Activated naive CD8-positive, alpha-beta T cell treated with anti-CD3 and anti-CD28 coated beads for 36 hours (primary cell): ENCODE measurements at places on chromosomes 16 and 17.

DNA sequence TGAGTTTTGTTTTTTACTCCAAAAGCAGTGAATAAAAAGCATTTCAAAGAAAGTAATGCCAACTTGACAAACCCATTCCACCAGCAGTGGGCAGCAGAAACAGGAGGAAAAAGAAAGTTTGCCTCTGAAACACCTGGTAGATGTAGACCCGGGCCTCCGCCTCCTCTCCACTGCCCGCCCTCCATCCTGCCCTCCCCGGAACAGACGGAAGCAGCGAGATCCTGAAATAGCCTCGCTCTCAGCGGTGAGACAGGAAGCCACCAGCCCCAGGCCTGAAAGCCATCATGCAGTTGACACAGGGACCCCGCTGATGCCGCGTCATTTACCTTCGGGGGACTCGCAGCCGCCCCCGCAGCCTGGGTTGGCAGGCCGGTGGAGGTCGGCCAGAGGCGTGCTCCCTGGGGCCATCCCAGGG, 67.8 kb downstream of the C16orf78 start:
- H3K4me1 ChIP-seq: peaks cover 18% of the 10 kb centered on the region
- H3K36me3 ChIP-seq: no peaks in the 10 kb centered on the region
- peak overlapping the region; percentile 66 for H3K27ac ChIP-seq
- DNase-seq: peak; percentile 70
- H3K27me3 ChIP-seq: no peaks in the 10 kb centered on the region

GRCh38 chr17:7029659-7030058, 6.2 kb upstream of the SLC16A13 start:
- peaks cover 43% of the 10 kb centered on the region for H3K4me1 ChIP-seq
- H3K36me3 ChIP-seq: peaks cover 10% of the 10 kb centered on the region
- H3K4me3 ChIP-seq: peak overlapping the region; percentile 71
- no peaks in the 10 kb centered on the region for H3K27me3 ChIP-seq

GRCh38 chr16:73047221-73047535, 750 bp downstream of the ZFHX3 start:
- DNase-seq: no peak
- no peaks in the 10 kb centered on the region for H3K36me3 ChIP-seq
- H3K4me3 ChIP-seq: peak overlapping the region; percentile 40
- H3K4me1 ChIP-seq: peaks cover 2% of the 10 kb centered on the region
- H3K27me3 ChIP-seq: peaks cover 37% of the 10 kb centered on the region
- no peak overlapping the region for H3K27ac ChIP-seq

DNA sequence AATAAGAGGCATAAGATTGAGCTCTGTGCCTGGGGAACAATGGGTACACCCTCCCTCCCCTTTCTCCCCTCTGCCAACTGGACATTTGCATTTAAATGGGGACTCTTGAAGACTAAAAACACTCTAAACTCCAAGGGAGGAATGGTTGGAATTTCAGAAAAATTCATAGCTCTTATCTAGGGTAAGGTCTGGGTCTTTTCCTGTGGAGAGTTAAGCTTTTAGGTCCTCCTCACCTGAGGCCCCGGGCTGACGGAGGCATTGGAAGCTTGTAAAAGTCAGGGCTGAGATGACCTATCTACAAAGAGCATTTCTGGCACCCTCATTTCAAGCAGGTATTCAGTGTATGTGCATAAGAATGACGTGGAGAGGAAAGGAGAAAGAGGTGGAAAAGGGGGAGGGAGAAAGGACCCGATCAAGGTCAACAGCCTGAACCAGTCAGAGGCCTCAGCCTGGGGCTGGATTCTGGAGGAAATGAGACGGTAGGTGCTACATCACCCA, 78.0 kb downstream of the RAP1GAP2 start:
- no peak overlapping the region for H3K27ac ChIP-seq
- no peak for DNase-seq
- H3K36me3 ChIP-seq: no peaks in the 10 kb centered on the region
- no peaks in the 10 kb centered on the region for H3K4me1 ChIP-seq
- H3K4me3 ChIP-seq: no peak overlapping the region

DNA sequence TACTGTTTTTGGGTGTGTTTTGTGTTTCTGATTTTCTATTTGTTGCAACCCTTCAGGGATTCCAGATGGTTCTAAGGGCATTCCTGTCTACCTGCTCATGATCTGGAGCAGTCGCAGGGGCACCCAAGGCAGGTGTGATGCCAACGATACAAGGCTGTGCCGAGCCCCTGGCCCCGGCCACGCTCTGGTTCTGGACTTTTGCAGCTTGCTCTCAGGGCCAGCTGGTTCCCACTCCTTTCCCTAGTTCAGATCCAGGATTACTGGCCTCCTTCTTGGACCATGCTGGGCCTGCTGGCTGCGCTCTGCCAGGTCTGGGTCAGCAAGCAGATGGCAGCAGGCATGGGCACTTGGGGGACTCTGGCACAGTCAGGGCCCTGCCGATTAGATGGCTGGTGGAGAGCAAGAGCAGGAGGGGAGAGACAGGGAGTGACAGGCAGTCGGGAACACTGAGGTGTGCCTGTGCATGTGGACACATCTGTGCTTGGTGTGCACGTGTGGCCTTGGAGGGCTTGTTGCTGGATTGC, 15.2 kb upstream of the RAP1GAP2 start:
- H3K27me3 ChIP-seq: peaks cover 34% of the 10 kb centered on the region
- no peak overlapping the region for H3K27ac ChIP-seq
- peaks cover 4% of the 10 kb centered on the region for H3K4me1 ChIP-seq
- no peaks in the 10 kb centered on the region for H3K36me3 ChIP-seq
- H3K4me3 ChIP-seq: no peak overlapping the region
